Activated CD4-positive, alpha-beta T cell treated with anti-CD3 and anti-CD28 coated beads, Interleukin-2, amount 50 U/mL, for 4 hours (primary cell): ENCODE measurements at places on chromosomes 1 and 21.

GRCh38 chr1:12448746-12449177, 169.2 kb downstream of the DHRS3 start:
- DNase-seq: no peak

DNA sequence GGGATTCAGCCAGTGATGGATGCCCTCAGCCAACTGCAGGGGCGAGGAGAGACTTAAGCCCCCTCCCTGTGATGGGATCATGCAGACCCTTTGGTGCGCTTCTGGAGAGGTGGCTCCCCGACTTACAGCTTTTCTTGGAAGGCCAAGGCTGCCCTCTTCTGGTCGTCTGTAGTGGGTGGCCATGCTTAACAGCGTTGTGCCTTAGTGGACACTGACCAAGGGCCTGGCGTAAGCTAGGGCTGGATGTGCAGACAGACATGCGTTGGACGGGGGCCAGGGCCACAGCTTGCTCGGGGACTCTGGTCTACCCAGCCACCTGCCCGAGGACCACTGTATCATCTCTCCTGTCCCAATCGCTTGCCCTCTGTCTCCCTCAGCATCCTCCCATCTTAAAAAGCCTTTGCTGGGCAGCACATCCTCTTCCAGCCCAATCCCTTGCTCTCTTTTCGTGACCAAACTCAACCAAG, 5.5 kb downstream of the AZIN2 start:
- no peak for DNase-seq

DNA sequence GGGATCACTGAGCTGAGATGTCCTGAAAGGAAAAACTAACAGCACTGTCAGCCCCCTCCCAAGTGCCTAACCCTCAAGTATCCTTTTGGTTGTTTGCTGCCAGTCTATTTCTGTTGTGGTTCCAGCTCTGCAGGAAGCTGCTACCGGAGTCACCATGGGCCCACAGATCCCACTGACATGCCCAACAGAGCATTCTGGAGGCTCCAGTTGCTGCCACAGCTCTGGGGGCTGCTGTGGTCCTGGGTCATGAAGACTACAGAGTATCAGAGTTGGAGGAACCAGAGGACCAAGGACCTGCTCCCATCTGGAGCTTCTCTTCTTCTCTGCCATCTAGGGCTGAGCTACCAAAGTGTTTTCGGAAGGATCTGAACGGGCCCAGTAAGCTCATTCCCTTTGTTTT, 910 bp downstream of the LCE3A start:
- no peak for DNase-seq

DNA sequence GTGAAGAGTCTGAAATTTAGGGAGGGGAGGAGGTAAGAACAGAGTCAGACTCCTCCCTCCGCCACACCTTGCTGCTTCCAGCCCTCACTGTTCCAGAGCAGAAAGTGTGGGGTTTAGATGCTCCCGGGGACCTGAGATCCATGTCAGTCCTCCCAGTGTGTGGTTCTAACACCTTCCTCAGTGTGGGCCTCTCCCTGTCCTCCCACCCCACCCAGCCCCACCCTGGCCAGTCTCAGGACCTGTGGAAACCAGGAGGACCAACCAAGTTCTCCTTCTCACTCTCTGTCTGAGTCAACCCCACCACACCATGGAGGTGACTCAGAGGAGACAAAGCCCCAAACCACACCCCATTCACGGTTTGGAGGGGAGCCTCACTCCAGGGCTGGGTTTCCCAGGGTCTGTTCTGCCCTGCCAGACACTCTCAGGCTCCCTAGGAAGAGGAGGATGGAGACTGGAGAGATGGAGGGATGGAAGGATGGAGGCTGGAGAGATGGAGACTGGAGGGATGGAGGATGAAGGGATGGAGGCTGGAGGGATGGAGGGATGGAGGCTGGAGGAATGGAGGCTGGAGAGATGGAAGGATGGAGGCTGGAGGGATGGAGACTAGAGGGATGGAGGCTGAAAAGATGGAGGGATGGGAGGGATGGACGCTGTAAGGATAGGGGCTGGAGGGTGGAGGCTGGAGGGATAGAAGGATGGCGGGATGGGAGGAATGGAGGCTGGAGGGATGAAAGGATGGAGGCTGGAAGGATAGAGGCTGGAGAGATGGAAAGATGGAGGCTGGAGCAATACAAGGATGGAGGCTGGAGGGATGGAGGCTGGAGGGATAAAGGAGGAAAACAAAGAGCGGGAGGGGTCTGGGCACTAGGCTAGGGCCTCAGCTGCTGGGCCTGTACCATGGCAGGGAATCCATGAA, 100.9 kb upstream of the RUNX3 start:
- DNase-seq: peak; percentile 65

DNA sequence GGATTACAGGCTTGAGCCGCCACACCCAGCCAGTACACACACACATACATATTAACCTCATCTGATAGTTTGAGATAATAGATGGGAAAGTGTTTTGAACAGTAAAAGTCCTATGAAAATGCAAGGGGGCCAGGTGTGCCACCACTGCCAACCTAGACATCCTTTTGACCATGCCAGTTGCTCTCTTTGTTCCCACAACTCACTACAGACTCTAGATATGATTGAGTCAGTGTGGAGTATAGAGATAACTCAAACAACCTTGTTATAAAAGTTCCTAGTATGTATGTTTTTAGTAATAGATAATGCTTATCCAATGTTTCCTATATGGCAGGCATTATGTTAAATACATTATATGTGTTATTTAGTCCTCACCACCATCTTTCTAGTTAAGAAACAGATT, 72.7 kb upstream of the JAK1 start:
- no peak for DNase-seq

GRCh38 chr21:21898801-21899200, 900.6 kb downstream of the NCAM2 start:
- DNase-seq: no peak

GRCh38 chr1:21550097-21550496, 40.9 kb downstream of the ALPL start:
- DNase-seq: no peak

DNA sequence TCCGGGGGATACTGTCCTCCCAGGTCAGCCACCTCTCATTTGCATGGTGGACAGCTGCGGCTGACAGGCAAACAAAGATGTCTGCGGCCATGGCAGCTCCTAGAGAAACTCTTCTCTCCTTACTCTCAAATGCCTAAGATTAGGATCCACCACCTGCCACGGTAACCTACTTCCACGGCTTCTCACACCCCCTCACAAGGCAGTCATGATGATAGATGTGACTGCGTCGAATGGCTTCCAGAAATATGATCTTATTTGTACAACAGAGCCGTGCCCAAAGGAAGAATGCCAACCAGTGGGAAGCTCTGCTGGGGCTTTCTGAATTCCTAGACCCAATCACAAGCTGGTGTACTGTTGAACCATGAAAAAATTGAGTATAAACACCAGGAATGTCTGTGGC, 73.4 kb downstream of the BACE2 start:
- DNase-seq: no peak

DNA sequence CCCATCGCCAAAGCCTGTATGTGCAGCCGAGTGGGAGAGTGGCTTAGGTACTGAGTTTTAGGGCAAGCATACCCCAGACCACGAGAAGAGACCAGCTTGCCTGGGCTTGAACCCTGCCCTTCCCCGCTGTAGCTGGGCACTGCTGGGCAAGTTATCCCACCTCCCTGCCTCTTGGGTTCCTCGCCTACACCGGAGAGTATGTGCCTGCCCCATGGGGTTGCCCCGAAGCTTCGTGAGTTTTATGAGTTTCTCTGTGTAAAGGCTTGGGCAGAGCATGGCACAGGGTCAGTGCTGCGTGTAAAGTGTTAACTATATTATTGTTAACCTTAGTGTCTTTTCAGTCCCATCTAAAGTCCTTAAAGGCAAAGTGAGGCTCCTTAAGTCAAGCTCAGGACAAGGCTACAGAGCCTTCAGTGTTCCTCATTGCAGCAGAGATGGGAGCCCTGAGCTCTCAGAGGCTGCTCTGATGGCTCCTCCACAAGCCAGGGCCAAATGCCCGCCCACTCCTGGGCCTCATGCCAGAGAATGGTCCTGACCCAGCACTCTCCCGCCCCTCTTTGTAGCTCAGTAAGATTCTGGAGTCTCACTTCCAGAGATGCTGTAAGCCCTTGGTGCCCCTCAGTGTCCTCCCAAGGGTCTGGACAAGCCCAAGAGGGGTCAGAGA, 37.0 kb upstream of the KCNA10 start:
- no peak for DNase-seq

GRCh38 chr1:162070825-162071224, 1.3 kb downstream of the NOS1AP start:
- DNase-seq: no peak

DNA sequence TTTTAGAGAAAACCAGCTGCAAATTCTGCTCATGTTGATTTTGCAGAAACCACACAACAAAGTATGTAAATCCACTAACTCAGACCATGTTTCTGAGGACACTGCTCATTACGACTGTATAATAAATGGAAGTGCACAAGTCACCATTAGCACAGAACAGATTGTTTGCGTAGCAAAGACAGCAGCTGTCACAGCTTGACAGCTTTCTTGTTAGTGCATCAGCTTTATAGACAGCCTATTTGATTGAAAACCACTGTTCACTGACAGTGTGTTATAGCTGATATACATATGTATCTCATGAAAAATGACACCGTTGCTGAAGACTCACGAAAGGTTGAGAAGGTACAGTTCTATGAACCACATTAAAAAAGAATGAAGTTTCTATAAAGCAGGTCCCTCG, 560.2 kb upstream of the ZRANB2 start:
- DNase-seq: no peak

DNA sequence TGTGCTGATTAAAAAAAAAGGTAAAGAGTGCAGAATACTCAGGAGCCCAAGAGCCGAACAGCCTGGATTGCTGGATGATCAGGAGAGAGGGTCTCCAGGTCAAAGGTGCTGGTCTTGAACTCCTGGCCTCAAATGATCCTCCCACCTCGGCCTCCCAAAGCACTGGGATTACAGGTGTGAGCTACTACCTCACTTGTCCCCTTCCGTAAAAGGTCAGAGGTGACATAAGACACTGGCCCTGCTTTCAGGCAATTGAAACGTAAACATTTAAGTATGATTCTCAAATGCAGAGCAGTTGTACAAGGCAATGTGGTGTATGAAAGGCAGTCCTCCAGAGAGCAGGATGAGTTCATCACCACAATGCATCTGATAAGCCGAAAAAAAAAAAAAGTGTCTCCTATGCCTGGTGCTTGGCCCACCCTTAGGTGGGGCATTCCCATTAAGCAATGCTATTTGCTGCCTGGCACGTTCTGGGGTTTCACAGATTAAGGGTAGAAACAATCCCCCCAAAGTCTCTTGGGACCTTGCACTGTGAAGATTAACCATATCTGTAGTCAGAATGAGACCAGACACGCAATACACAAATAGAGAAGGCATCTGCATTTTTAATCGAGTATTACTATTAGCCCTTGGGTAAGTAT, 47.7 kb downstream of the PARP1 start:
- DNase-seq: no peak

GRCh38 chr1:160406131-160406968, 6.0 kb downstream of the VANGL2 start:
- DNase-seq: no peak

DNA sequence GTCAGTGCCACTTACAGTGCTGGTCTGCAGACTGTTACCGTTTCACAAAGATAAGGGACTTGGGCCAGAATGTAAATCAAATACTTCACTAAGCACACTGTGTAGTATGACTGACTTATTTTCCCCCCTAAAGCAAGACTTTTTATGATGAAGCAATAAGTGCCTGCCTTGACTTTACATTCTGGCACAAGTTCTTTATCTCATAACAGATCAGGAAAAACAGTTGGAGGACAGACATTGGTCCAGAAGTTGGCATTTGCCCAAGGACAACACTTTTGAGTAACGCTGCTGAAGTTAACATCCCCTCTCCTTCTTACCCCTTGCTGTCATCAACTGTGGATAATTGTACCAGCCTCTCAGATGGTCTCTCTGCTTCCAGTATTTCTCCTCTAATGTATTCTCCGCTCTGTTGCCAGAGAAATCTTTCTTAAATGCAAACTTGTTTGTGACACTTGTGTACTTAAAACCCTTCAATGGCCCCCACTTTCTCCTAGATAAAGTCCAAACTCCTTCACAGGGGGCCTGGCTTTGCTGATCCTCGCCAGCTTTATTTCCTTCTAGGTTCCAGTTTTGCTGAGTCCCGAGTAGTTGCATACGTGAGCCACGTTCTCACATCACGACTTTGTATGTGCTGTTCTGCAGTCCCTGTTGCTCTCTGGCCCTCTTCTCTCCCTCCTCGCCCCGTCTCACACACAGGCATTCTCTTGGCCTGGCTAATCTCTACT, 45.7 kb downstream of the S1PR1 start:
- no peak for DNase-seq

DNA sequence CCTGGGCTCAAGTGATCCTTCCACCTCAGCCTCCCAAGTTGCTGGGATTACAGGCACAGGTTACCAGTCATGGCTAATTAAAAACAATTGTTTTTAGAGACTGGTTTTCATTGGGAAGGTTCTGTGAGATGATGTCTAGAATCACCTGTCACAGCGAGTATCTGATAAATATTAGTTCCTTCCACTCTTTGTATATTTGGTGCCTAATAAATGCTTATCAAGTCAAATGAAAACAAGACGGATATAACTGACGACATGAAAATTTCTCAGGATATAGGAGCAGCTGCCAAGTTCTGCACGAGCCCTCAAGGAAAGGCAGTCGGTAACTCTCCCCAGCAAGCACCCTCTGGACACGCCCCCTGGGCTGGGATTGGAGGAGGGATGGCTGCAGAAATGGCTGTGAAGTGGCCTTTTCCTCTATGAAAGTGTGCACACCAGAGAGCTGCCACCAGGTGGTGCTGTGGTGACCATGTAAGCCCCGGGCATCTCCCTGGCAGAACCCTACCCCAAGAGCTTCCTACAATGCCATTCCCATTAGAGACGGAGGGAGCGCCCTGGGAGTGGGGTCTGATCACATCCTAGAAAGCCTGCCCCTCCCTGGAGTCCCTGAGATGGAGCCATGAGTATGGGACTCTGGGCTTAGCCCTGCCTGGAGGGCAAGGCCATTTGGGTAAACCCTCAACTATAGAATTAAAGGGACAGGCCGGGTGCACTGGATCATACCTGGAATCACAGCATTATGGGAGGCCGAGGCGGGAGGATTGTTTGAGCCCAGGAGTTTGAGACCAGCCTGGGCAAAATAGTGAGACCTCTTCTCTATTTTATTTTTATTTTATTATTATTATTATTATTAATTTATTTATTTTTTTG, 50.9 kb downstream of the HTR6 start:
- DNase-seq: peak; percentile 78
